ENCODE measurements at places on chromosomes 7 and 10.
A peak's percentile ranks its signal among the peaks of the same experiment; 100 is the strongest.

GRCh38 chr10:48842231-48842630 lies 97.4 kb downstream of the LRRC18 start:
- no peak for DNase-seq

DNA sequence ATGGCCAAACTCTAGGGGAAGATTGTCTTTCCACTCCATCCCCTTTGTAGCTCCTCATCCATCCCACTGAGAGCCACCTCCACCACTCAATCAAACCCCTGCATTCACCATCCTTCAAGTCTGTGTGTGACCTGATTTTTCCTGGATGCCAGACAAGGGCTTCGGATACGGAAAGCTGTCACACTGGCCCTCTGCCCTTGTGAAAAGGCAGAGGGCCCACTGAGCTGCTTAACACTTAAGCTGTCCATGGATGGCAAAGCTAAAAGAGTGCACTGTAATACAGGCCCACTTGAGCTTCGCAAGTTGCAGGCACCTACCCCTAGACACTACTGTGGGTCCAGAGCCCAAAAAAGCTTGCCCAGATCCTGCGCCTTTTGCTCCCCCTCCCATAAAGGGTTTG lies 237.2 kb downstream of the MAGI2 start:
- DNase-seq = no peak

- DNase-seq = no peak
Observed at GRCh38 chr10:78063236-78063635, 29.6 kb downstream of the RPS24 start.

DNA sequence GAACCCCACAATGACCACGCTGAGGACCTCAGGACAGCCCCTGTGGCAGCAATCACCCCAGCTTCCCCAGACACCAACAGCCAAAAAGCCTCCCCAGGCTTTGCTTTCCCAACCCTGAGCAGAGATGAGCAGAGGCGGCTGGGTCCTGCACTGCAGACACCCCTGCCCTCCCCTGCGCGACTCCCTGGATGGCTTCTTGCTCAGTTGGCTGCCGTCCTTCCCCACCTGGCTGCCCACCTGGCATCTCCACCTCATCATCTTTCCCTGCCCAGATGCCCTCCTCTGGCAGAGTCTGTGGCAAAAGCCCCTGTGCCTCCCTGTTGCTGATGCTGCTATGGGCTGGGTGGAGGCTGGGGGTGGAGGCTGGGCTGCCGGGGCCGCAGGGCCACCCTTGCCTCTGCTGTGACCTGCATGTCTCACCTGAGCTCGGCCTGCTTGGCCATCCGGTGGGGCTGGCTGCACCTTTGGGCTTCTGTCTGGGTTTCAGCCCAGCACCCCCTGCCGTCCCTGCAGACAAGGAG lies 567.7 kb downstream of the TCERG1L start:
- DNase-seq = peak; percentile 71

DNA sequence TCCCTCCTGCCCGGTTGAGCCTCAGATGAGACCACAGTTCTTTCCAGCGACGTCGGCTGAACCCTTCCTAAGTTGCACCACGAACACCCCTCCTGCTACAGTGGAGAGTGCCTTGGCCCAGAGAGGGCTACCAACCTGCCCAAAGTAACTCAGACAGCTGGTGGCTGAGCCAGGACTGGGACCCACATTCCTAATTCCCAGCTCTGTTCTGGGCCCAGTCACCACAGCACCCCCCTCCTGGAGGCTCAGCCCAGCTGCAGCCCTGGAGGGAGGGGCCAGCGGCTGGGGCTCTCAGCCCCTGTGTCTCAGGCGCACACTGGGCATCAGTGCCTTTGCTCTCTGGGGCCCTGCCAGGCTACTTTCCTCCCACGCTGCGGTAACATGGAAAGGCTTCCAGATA lies 10.6 kb downstream of the ATP6V1F start:
- no peak for DNase-seq

GRCh38 chr10:61408105-61408504 lies 45.1 kb downstream of the TMEM26 start:
- DNase-seq = no peak

Measured in spleen (tissue), 13 donors.